C1 segment of cervical spinal cord (tissue), 14 donors: ENCODE measurements at places on chromosomes 3 and 15.

DNA sequence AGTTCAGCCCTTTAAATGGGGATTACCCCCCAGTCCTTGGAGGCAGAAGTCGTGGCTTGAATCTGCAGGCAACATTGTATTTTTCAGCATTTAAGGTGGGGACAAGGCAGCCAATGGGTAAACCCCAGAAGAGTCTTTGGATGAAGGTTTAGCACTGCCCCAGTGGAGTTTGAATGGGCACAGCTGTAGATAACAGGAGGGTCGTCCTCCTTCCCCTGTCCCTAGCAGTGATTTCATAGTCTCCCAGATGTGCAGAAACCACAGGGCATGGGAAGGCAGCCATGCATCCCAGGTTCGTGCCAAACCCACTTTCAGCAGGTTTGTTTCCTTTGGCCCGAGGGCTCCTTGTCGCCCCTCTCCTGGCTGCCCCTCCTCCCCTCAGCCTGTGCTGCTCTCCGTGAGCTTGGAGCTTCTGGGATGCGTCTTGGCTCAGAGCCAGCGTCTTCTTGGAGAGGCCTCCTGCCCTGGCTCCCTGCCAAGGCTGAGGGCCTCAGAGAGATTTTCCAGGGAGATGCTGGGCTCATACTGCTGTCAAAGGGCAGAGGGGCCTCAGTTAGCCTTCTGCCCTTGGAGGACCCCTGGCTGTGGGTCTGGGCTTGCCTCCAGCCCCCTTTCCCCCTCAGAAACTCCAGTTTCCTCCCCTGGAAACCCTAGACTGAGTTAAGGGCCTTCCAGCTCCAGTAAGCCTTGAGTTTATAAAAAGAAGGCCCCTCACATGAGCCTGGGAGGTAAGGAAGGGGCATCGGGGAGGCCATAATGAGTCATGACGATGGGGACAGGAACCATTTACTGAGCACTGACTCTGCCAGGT lies 48.9 kb upstream of the POLG start:
- DNase-seq: peak; percentile 48

- DNase-seq: no peak
Observed at GRCh38 chr3:117272274-117272673, 562.7 kb downstream of the TUSC7 start.

GRCh38 chr15:36313021-36313420 lies 266.4 kb upstream of the CDIN1 start:
- no peak for DNase-seq

DNA sequence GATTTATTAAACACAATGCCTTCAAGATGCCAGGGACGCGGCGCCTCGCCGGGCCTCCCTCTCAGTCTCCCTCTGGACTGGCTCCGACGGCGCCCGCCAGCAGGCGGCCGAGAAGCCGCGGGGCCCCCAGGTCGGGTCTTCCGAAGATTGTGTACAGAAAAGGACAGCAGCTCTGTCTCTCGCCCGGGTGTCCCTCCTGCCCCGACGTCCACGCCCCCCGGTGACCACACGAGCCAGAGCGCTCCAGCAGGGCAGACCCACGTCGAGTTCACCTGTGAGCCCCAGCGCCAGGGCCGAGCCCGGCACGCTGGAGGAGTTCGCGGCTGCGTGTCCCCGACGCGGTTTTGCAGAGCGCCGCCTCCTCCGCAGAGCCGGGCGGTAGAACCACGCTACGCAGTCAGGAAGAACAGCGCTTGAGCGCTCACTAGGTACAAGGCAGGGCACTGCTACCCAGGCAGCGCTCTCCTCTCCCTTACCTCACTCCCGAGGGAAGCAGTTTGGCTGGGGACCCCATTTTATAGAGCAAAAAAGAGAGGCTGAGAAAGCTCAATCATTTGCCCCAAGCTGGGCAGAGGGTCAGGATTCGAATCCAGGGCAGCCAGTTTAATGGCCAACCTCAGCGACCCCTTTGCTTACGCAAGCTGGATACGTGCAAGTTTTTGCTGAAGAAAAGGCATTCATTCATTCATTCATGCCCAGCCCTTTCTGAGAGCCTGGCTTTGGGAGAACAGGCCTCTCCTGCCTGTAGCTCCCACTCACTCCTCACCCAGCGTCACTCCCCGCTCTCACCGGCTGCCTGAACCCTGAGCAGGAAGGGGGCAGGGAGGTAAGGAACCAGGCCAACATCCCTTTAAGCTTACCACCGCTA lies 3.0 kb upstream of the TLE3 start:
- DNase-seq: no peak

DNA sequence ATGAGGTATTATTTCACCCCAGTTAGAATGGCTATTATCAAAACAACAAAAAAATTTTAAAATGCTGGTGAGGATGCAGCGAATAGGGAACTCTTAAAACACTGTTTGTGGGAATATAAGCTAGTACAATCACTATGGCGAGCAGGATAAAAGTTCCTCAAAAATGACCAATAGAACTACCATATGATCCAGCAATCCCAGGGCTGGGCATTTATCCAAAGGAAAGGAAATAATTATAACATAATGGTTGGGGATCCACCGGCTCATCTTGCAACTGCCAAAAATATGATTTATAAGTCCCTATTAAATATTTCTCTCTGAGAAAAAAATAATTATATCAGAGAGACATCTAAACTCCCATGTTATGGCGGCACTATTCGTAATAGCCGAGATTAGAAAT lies 127.6 kb upstream of the MME start:
- no peak for DNase-seq

DNA sequence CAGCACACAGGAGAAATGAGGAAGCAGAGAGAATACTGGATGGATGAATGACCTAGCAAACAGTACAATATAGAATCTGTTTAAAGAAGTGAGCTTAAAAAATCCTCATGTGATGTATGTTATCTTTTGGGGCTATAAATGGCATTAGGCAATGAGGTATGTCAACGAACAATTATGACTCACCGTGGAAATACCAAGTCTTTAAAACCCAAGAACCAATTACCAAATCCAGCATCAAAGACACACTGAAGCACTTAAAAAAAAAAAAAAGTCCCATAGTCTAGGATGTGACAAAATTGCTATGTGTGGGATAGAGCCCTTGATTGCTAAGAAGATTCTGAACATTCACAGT lies 36.3 kb upstream of the HERC1 start:
- no peak for DNase-seq

- no peak for DNase-seq
Observed at GRCh38 chr3:4596612-4597011, 103.5 kb downstream of the ITPR1 start.

DNA sequence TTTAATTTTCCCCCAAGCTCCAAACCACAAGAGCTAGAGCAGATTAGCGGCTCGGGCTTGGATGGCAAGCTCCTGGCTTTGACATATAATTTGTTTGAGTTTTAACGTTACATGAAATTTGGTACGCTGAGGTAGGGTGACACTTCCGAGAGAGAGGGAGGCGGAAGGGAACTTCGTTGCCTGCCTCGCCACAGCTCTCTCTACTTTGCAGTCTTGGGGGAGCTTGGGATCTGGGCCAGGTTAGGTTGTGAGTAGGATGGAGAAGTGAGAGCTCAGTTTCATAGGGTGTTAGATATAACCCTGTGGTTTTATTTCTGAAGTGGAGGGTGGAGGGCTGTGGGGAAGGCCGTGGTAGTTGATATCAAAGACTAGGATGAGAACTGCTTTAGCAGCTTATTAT lies 39.7 kb downstream of the LRTM1 start:
- DNase-seq: no peak

DNA sequence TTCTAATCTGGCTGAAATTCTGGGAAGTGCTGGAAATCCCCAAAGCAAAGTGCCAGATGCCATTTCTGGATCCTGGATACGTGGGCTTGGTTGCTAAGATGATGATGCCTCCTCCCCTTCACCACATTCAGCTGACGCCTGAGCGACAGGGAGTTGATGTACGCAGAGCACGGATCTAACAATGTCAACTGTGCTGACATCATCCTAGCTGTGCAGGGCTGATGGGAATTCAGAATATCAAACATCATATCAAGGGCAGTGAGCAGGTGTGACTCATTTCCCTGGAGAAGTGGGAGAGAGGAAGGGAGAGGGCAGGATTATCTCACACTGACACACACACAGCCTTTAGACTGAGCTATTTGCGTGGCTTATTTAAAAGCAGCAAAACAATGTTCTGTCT lies 92.6 kb upstream of the ZBTB20 start:
- DNase-seq: no peak

GRCh38 chr3:127867986-127868385 lies 45.7 kb upstream of the MGLL start:
- DNase-seq: no peak

DNA sequence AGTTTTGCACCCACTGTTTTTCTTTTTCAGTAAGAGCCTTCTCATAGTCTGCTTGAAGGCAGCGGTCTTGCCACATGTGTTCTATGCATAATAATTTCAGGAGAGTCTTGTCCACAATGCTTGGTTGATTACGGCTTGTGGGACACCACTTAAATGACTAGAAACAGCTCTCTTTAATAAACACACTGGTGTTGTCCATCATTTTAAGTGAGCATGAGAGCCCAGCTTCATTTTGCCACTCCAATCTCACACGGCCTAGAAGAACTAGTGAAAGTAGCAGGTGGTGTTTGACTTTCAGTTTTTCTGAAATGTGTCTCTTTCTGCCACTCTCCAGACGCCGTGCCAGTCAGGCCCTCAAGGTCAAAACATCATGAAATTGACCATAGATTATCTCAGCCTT lies 292.1 kb downstream of the LPP start:
- DNase-seq: no peak

DNA sequence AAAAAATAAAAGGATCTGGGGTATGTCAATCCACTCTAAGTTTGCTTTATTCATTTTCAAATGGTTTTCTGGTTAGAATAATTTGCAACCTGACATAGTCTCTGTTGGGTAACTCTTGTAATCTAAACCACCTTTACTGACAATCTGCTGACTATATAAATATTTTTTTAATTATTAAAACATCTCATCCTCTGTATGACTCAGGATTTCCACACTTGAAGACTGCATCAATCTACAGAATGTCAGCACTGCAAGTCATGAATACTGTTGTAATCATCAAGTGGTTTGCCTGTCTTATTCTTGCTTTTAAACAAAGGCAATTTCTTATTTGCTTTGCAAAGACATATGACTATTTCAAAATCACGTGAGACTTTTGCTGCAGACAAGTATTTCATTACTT lies 42.1 kb downstream of the VGLL3 start:
- no peak for DNase-seq

- DNase-seq: no peak
Observed at GRCh38 chr15:92107510-92107909, 254.0 kb downstream of the SLCO3A1 start.

GRCh38 chr3:31232055-31233025 lies 300.4 kb upstream of the STT3B start:
- DNase-seq: no peak

- DNase-seq: no peak
Observed at GRCh38 chr3:13289771-13290285, 130.3 kb downstream of the NUP210 start.

GRCh38 chr15:64111679-64112050 lies 15.9 kb downstream of the SNX1 start:
- no peak for DNase-seq

- no peak for DNase-seq
Observed at GRCh38 chr3:4460334-4460733, 6.7 kb downstream of the SUMF1 start.

DNA sequence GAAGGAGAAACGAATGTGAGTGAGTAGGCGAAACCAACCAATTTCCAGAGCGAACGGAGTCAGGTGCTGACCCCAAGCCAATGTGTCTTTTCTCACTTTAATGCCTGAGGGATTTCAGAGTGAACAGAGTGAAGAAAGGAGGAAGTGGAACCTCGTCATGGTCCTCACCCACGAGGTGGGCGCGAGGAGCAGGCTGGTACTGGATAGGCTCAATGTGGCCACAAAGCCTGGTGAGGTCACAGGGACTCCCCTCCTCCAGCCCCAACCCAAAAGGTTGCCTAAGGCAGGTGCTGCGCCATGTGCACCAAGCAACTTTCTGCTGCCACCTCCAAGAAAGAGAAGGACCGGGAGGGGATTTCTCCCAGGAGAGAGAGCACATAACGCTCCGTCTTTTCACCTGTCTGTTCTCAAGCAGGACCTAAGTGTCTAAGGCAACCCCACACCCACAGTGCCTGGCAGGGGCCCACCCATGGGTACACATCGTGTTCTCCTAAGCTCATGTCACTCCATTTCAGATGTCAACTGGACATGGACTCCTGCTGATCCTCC lies 3.8 kb downstream of the NRROS start:
- no peak for DNase-seq

DNA sequence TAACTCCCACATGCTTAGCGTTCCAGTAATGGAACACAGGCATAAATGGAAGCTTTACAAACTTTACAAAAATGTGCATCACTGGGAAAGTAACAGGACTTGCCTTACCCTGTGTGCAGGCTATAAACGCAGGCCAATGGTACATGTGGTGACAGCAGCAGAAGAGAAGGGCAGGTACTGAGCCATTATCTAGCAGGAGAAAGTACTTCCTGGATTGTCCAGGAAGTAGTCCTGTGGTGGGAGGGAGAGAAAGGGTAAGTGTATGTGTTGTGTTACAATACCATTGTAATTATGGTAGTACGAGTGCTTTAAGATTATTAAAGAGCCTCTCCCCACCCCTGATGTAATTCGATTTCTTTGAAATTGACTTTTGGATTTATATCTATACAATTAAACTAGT lies 5.3 kb downstream of the ATP1B3 start:
- no peak for DNase-seq

DNA sequence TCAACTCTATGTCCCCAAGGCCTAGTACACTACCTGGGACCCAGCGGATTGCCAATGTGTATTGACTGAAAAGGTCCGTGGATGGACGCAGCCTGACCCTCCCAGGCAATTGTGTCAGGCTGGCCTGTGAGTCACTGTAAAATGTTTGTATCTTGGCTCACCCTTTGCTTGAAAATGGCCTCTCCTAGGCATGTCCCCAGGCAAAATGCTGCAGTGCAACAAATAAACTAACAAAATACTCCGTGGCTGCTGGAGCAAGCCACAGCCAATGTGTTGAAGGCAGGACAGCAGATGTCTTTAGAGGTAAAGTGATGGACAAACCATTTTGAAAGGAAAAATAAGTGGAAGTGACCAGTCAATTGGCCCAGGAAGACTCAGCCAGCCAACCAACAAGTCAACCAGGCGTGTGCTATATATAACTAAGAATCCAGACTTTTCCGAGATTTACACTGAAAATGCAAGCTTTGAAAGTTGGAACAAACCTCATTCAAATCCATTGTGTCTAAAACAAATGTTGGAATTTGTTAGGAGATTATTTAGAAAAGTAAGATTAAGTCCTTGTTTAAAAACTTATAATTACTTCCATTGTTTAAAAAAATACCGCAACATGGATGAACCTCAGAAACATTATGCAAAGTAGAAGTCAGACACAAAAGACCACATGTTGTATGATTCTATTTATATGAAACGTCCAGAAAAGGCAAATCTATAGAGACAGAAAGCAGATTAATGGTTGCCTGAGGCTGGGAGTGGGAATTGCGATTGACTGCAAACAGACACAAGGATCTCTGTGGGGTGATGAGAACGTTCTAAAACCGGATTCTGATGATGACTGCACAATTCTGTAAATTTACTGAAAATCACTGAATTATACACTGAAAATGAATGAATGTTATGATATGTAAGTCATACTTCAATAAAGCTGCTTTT lies 191.2 kb downstream of the TLE3 start:
- no peak for DNase-seq
